ENCODE measurements at places on chromosomes 1 and 21.

DNA sequence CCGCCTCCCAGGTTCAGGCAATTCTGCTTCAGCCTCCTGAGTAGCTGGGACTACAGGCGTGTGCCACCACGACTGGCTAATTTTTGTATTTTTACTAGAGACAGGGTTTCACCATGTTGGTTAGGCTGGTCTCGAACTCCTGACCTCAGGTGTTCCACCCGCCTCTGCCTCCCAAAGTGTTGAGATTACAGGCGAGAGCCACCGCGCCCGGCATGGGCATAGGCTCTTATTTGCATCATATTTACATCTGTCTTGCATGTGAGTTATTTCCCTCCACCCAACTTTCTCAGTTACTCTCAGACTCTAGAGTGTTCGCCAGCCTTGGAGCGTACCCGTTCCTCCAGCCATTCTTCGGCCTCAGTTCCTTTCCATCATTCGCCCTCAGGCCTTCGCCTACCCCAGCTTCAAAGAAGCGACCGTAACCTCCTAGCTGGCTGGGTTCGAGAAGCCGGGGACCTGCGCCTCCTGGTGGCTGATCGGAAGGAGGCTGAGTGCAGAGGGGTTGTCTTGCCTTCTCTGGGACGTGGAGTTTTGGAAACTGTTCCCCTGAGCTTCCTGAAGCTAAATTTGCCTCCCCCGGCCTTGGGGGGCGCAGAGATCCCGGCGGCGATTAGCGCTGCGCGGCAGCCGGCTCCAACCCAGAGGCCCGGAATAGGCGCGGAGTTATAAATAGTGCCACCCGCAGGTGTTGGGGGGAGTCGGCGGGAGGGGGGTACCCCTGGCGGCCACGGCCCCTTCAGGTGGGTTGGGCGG, 3.6 kb upstream of the ZBTB7B start:
- H3K4me3 ChIP-seq = peak overlapping the region; percentile 66
- H3K4me1 ChIP-seq = peaks cover 14% of the 10 kb centered on the region
- peaks cover under 1% of the 10 kb centered on the region for H3K36me3 ChIP-seq
- H3K27me3 ChIP-seq = no peaks in the 10 kb centered on the region
- DNase-seq = no peak
- no peak overlapping the region for H3K27ac ChIP-seq

GRCh38 chr21:26956813-26957212, 10.1 kb downstream of the ADAMTS5 start:
- DNase-seq = no peak
- no peaks in the 10 kb centered on the region for H3K36me3 ChIP-seq
- H3K27ac ChIP-seq = no peak overlapping the region
- H3K4me3 ChIP-seq = no peak overlapping the region
- no peaks in the 10 kb centered on the region for H3K27me3 ChIP-seq

- no peaks in the 10 kb centered on the region for H3K36me3 ChIP-seq
- H3K27me3 ChIP-seq = no peaks in the 10 kb centered on the region
- no peak overlapping the region for H3K4me3 ChIP-seq
- no peak for DNase-seq
- H3K4me1 ChIP-seq = no peaks in the 10 kb centered on the region
Observed at GRCh38 chr1:50048791-50049190, 25.0 kb upstream of the AGBL4 start.

DNA sequence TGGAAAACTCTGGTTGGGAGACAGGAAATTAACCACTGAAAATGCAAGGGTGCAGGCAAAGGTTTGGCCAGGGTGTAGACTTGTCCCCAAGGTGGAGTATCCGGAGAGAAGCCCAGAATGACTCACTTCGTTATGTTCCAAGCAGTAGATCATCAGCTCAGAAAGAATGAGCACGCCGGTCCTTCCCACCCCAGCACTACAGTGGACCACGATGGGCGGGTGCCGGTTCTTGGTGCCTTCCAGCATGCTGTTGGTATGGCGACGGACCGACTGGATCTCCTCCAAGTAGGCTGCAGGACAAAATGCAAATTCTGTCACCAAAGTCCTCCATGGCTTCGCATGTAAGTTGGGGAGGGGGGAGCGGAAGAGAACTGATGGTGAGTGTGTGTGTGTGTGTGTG, 83.4 kb downstream of the SMYD2 start:
- H3K27me3 ChIP-seq = no peaks in the 10 kb centered on the region
- no peak for DNase-seq
- H3K4me1 ChIP-seq = peaks cover 2% of the 10 kb centered on the region
- no peak overlapping the region for H3K27ac ChIP-seq

DNA sequence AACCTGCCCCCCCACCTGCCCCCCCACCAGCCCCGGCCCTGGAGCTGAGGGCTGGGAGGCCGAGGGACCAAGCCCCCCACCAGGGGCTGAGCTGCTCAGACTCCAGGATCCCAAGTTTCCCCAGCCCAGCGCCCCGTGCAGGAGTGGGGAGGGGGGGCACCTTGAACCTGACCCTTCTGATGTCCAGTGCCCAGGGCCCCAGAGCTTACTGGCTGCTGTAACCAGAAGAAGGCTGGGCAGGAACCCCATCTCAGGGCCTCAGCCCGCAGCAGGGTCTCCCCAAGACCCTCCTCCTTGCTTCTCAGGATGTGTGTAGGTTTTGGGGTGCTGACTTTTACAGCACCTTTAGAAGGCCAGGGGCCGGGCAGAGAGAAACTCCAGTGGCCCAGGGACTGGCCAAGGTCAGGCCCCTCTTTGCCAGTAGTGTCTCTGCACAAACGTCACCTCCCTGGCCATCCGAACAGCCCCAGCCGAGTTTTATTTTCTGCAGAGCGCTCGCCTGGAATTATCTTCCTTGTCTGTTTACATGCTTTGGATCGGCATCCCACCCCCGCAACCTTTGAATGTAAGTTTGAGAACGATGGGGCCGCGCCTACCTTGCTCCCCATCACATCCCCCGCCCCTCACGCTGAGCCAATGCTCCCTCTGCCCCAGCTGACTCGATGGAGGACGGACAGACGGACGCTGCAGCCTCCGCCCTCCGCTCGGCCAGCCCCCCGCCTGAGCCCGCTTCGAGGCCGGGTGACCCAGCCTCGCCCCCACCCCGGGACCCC, 70.1 kb upstream of the CASZ1 start:
- H3K36me3 ChIP-seq = no peaks in the 10 kb centered on the region
- H3K27me3 ChIP-seq = peaks cover 75% of the 10 kb centered on the region
- peak overlapping the region; percentile 70 for H3K4me3 ChIP-seq
- peaks cover 18% of the 10 kb centered on the region for H3K4me1 ChIP-seq
- no peak for DNase-seq

- peaks cover 23% of the 10 kb centered on the region for H3K4me1 ChIP-seq
- H3K36me3 ChIP-seq = no peaks in the 10 kb centered on the region
- H3K4me3 ChIP-seq = no peak overlapping the region
- peak; percentile 65 for DNase-seq
- H3K27me3 ChIP-seq = no peaks in the 10 kb centered on the region
- H3K27ac ChIP-seq = peak overlapping the region; percentile 26
Observed at GRCh38 chr1:151828921-151829320, 2.7 kb downstream of the RORC start.

- no peaks in the 10 kb centered on the region for H3K4me1 ChIP-seq
- DNase-seq = no peak
- no peaks in the 10 kb centered on the region for H3K27me3 ChIP-seq
- no peak overlapping the region for H3K27ac ChIP-seq
- no peak overlapping the region for H3K4me3 ChIP-seq
- no peaks in the 10 kb centered on the region for H3K36me3 ChIP-seq
Observed at GRCh38 chr1:194548071-194548470, 1361.7 kb upstream of the B3GALT2 start.

DNA sequence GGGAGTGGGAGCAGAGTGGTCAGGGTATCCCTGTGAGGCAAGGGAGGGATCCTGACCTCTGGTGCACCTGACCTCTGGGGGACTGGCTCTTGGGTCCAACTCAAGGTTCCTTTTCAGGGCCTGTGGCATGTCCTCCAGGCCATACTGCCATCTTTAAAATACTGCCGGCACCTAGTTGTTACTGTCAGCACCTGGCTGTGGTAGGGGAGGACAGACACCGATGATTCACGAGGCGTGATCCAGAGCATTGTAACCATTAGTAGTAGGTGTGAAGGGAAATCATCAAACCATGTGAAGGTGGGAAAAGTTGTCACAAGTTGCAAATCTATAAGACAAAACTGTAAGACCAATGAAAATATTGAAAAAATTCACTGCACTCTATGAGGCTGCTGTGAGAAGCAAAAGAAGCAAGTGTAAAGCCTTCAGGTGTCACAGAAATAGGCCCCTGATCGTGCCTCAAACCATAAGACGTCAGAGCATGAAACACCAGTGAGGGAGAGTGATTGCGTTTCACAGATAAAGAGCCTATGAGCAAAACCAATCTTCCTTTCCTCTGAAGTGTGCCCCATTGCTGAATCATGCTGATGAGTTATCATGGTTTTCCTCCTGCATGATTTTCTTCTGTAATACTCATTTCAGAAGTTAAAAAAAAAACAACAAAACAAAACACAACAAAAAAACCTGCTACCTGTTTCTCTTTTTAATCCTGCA, 55.3 kb downstream of the CDC7 start:
- no peaks in the 10 kb centered on the region for H3K36me3 ChIP-seq
- DNase-seq = no peak
- no peaks in the 10 kb centered on the region for H3K27me3 ChIP-seq
- H3K4me1 ChIP-seq = peaks cover 10% of the 10 kb centered on the region
- H3K27ac ChIP-seq = no peak overlapping the region

GRCh38 chr1:240497908-240498307, 114.0 kb downstream of the GREM2 start:
- H3K4me1 ChIP-seq = peaks cover 1% of the 10 kb centered on the region
- H3K4me3 ChIP-seq = no peak overlapping the region
- no peaks in the 10 kb centered on the region for H3K36me3 ChIP-seq
- no peak overlapping the region for H3K27ac ChIP-seq
- DNase-seq = no peak

DNA sequence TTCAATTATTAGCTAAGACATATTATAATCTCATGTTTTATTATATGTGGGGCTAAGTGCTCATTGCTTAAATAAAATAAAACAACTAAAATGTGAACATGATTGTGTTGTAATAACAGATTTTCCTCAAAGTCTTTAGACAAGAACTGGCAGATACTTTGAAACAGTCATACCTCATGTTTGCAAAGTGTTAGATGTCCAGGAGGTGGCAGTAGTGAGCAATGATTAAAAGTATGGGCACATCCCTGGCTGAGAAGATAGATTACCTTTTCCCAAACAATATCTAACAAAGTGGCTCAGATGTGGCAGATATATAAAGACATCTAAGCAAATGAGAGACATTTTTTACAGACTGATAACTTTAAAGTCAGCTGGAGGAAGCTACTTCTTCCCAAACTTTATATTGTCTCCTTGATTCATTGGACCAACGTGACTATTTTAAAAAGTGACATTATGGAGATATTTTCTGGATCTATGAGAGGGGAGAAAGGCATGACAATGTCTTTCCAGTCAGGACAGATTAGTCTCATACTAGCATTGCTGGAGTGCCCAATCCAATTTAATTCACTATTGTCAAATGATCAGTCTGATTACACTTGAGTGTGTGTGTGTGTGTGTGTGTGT, 269.8 kb downstream of the S1PR1 start:
- H3K4me3 ChIP-seq = no peak overlapping the region
- no peaks in the 10 kb centered on the region for H3K36me3 ChIP-seq
- peak; percentile 41 for DNase-seq
- no peak overlapping the region for H3K27ac ChIP-seq
- no peaks in the 10 kb centered on the region for H3K27me3 ChIP-seq

GRCh38 chr1:31504001-31504400, 72.3 kb upstream of the TINAGL1 start:
- DNase-seq = no peak
- H3K27me3 ChIP-seq = no peaks in the 10 kb centered on the region
- H3K4me1 ChIP-seq = no peaks in the 10 kb centered on the region
- H3K27ac ChIP-seq = no peak overlapping the region

GRCh38 chr1:12275370-12275769, 45.5 kb downstream of the VPS13D start:
- H3K4me3 ChIP-seq = no peak overlapping the region
- H3K4me1 ChIP-seq = no peaks in the 10 kb centered on the region
- peaks cover 16% of the 10 kb centered on the region for H3K36me3 ChIP-seq

DNA sequence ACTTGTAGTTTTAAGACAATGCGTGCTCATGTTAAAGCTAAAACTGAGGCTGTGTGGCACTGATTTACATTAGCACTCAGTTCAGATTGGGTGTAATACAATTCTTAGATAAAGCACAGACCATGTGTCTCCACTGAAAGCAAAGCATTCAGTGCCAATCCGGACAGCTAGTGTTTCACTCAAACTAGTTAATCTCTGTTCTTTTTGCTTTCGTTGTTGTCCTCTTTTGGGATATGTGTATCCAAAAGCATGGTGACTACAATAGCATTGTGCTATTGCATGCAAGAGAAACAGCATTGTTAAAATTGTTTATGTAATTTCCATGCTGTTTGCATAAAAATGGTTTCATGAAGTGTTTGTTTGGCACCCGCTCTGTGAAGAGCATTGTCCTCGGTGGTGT, 54.6 kb downstream of the F3 start:
- H3K4me1 ChIP-seq = no peaks in the 10 kb centered on the region
- DNase-seq = no peak
- no peak overlapping the region for H3K4me3 ChIP-seq
- H3K36me3 ChIP-seq = peaks cover 65% of the 10 kb centered on the region
- H3K27ac ChIP-seq = no peak overlapping the region

DNA sequence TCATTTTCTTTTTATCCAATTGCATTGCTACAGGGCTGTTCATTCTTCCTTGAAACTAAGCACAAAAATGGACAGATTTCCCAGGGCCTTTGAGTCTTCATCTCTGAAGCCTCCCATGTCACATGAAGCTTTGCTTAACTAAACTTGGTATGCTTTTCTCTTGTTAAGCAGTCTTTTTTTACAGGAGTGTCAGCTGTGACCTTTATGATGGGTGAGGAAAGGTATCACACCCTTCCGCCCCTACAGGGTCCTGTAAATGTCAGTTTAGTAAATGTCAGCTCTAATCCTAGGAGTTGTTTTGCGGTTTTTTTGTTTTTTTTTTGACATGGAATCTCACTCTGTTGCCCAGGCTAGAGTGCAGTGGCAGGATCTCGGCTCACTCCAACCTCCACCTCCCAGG, 2.6 kb upstream of the AGTRAP start:
- no peaks in the 10 kb centered on the region for H3K36me3 ChIP-seq
- no peaks in the 10 kb centered on the region for H3K27me3 ChIP-seq
- H3K4me3 ChIP-seq = no peak overlapping the region
- peaks cover 34% of the 10 kb centered on the region for H3K4me1 ChIP-seq
- H3K27ac ChIP-seq = no peak overlapping the region

DNA sequence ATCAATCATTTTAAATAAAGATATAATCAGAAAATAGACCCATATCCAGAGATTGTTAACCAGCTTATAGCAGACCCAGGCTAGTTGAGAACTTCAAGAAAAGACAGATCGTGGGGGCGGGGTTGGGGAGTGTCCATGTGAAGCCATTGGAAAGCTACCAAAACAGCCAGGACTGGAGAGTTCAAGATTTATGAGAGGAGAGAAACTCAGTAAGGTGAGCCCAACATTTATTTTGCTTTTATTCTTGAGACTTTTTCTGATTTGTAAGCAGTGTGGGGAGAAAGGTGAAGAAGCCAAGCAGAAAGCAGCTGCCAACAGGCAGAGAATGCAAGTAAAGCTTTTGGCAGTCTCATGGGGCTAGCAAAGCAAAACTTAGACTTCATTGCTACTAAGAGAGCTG, 179.9 kb downstream of the VPS13D start:
- peaks cover 10% of the 10 kb centered on the region for H3K4me1 ChIP-seq
- no peak for DNase-seq
- peaks cover 24% of the 10 kb centered on the region for H3K36me3 ChIP-seq

- no peaks in the 10 kb centered on the region for H3K36me3 ChIP-seq
- H3K27ac ChIP-seq = no peak overlapping the region
- H3K4me1 ChIP-seq = no peaks in the 10 kb centered on the region
- no peak overlapping the region for H3K4me3 ChIP-seq
- DNase-seq = no peak
Observed at GRCh38 chr1:25173809-25174340, 58.4 kb downstream of the SYF2 start.

GRCh38 chr1:55317673-55318072, 102.5 kb upstream of the USP24 start:
- peaks cover 3% of the 10 kb centered on the region for H3K4me1 ChIP-seq
- no peaks in the 10 kb centered on the region for H3K27me3 ChIP-seq
- no peak overlapping the region for H3K4me3 ChIP-seq
- H3K36me3 ChIP-seq = no peaks in the 10 kb centered on the region

All from neuronal stem cell (in vitro differentiated cells).